Stimulated activated CD8-positive, alpha-beta memory T cell treated with anti-CD3 and anti-CD28 coated beads, Interleukin-15, amount 100 ng/mL, for 48 hours (primary cell): ENCODE measurements at places on chromosomes 6 and 20.

DNA sequence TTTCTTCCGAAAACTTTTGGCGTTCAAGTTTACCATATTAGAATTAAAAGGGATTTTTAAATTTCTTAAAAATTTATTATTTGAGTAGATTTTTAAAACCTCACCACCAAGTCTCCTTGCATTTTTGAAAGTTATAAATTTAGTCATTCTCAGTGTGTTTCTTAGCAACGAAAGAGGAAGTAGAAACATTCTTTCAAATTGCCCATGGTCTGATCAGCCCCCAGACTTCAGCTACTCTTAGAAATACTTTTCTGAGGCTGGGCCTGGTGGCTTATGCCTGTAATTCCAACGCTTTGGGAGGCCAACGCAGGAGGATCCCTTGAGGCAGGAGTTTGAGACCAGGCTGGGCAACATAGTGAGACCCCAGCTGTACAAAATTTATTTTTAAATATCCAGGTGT is 15.1 kb upstream of the RTF2 start:
- no peak for DNase-seq

DNA sequence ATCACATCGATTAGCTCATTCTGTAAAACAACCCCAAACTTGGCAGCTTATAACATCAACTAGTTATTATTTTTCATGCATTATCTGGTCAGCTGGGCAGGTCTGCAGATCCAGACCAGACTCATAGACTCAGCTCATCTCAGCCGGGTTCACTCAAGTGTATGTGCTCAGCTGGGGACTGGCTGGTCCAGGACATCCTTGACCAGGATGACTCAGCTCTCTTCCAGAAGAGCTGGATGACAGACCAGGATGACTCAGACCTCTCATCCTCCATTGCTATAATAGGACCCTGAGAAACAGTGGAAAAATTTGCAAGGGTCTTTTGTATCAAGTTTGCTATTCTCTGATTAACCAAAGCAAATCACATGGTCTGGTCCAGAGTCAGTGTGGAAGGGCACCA is 312.5 kb upstream of the PLCB4 start:
- DNase-seq: no peak

DNA sequence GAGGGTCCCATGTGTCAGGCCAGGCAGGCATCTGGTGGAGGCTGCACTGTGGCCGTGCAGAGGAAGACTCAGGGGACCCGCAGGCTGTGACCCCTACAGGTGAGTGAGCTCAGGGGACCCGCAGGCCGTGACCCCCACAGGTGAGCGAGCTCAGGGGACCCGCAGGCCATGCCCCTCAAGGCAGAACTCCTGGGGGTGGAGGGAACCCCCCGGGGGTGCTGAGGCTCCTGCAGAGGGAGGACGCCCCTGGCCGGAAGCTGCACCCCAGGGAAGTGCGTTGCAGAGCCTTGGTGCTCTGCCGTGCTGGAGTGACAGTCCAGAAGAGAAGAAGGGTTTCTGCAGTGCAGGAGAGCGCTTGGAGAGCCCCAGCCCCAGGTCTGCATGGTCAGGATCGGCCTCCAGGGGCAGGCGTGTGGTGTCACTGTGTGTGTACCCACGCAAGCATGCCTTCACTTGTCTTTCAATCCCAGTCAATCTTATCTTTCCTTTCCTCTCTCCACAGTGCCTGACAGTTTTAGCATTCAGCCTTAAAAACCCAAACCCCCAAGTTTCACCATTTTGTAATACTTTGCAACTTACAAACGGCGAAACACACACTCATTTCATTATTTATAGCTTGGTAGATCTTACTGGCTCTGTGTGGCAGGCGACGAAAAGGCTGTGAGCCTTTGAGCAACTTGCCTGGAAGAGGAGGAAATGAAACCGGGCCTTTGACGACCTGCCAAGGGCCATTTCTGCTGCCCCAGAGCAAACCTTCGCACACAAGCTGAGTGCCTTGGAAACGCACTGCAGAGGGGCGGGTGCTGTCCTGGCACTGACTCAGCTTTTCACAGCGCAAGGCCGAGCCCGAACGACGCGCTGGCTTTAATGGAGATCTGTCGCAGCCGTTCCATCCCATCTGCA is 101.4 kb upstream of the AGPAT4 start:
- DNase-seq: no peak

DNA sequence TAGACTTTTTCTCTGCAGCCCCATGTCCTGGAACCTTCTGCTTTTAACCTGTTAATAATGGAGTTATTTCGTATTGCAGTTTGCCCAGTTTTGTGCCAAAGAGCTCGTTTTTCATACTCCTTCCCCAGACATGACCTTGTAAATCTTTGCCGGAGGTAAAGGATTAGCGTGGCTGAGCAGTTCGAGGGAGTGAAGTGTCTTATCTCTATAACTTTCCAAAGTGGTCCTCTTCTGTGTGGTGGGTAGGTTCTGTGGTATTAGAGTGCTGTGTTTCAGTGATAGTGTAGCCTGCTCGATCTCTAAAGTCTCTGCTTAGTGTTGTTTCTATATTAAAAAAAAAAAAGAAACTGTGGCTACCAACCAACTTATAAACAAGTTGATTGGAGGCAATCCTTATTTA is 67.5 kb downstream of the FARS2 start:
- no peak for DNase-seq
